Fibroblast of skin of left biceps (primary cell): ENCODE measurements at places on chromosomes 16 and 17.

- DNase-seq: no peak
Observed at GRCh38 chr16:67989322-67990017, 9.2 kb upstream of the DPEP3 start.

- no peak for DNase-seq
Observed at GRCh38 chr17:73211745-73212144, 18.9 kb downstream of the COG1 start.

GRCh38 chr16:86642087-86642486 lies 63.7 kb downstream of the FOXL1 start:
- DNase-seq: no peak

GRCh38 chr16:3112058-3112880 lies at the start of gene ZNF205:
ZNF205 (plus strand) TSS chr16:3112586; CDS start chr16:3113431, 845 bp downstream.
- peak; percentile 35 for DNase-seq

- DNase-seq: no peak
Observed at GRCh38 chr17:29433541-29433940, 43.4 kb downstream of the TAOK1 start.

DNA sequence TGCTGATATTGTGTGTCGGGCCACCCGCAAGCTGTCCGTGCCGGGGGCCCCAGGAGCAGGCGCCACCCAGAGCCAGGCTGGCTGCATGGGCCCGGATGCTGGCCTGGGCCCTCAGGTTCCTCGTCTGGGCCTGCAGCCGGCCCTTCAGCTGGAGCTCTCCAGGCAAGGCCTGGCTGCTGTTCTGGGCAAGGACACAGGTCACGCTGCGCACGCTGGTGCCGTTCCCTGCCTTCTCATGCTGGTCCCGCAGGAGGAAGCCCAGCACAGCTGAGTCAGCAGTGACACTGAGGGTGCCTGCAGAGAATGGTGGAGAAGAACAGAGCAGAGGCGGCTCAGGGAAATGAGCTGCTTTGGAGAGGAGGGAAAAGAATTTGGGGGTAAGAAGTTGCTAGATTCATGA lies 79.9 kb downstream of the RMI2 start:
- DNase-seq: no peak

DNA sequence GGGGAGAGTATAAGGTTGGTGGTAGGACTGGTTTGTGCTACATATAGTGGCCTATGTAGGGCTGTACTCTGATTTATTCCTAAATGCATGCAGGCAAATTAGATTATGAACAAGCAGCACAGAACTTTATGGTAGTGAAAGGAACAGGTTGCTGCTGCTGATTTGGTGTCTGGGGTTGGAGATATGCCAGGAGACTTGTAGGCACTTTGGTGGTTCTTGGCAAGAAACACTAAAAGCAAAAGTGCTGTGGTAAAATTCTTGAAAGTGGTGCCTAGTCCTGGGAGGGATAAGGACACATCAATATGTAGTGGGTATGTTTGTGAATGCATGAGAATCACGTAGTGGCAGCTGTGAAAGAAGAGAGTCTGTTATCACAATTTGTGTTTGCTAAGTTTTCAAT lies 2126.0 kb downstream of the TP53TG3F start:
- DNase-seq: no peak

DNA sequence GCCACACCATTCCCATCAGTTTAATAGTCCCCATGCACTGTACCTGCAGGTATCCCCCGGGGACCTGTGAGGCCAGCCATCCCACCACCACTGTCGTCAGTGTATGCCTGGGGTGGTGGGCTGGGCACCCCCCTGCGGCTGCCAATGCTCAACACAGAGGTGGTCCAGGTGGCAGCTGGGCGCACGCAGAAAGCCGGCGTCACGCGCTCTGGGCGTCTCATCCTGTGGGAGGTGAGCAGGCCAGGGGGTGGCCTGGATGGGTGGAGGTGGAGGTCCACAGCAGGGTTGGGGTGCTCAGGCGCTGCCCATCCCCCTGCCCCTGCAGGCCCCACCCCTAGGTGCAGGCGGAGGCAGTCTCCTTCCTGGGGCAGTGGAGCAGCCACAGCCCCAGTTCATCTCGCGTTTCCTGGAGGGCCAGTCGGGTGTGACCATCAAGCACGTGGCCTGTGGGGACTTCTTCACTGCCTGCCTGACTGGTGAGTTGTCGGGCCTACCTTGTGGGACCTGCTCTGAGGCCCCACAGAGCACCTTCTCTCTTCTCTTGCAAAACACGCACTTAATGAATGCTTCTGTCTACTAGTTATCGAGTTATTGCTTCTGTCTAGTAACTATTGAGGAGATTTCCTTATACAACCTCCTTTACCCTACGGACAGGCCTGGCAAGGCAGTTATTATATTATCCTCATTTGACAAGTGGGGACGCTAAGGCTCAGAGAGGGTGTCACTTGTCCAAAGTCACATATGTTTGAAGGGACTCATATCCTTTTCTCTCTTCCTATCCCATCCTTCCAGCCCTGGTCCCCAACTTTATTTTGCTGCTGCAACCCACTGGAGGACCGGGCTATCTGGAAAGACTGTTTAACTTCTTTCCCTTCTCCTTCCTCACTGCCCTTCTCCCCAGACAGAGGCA lies 5.8 kb upstream of the TRAF4 start:
- no peak for DNase-seq

- no peak for DNase-seq
Observed at GRCh38 chr16:4659363-4660353, 33.7 kb upstream of the NUDT16L1 start.

- DNase-seq: no peak
Observed at GRCh38 chr16:89744813-89745212, 23.5 kb downstream of the ZNF276 start.

- DNase-seq: no peak
Observed at GRCh38 chr17:32558326-32558955, 71.6 kb downstream of the CDK5R1 start.

DNA sequence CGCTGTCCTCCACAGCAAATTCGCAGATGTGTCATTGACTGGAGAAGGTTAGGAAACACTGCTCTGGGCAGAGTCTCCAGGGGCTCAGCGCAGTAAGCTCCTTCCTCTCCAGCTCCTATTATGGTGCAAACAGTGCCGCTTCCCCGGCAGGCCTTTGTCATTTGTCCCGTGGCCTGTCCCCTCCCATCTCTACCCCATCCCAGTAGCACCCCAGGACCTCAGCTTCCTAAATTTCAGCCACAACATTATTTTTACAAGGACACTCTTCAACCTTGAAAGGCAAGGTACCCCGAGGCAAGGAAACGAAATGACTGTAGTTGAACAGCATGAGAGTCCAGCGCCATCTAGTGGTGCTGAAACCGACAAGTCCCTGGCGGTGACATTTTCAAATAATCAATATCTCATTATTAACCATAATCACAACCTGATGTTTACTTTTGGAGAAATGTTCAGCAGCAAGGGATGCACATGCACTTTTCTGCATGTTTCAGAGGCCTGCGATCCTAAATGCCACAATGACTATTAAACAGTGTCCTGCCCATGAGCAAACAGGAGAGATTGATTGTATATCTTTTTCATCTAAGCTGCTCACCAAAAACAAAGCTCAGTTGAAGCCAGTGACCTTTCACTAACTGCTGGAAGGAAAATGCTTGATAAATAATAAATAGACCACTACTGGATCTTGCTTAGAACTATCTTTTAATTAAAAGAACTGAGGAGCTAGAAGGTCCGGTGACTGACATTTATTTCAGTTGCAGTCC lies 16.5 kb downstream of the MRPS23 start:
- DNase-seq: no peak
